Iris pigment epithelial cell (primary cell): ENCODE measurements at places on chromosomes 3 and 15.

- DNase-seq = peak; percentile 71
Observed at GRCh38 chr3:159236321-159236720, 434.5 kb downstream of the MFSD1 start.

- peak; percentile 66 for DNase-seq
Observed at GRCh38 chr15:59268168-59268851, 61.7 kb downstream of the LDHAL6B start.

- peak; percentile 20 for DNase-seq
Observed at GRCh38 chr3:188734395-188734794, 437.4 kb upstream of the TPRG1 start.

DNA sequence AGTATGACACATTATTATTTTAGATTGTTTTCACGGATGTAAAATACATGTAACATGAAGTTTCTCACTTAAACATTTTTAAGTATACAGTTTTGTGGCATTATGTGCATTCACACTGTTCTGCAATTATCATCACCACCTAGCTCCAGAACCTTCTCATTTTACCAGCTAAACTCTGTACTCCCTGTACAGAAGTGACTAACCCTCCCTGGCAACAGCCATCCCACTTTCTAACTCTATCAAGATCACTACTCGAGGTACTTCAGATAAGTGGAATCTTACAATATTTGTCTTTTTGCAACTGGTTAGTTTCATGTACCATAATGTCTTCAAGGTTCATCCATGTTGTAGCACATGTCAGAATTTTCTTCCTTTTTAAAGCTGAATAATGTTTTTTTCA is 116.3 kb upstream of the IGF1R start:
- no peak for DNase-seq

DNA sequence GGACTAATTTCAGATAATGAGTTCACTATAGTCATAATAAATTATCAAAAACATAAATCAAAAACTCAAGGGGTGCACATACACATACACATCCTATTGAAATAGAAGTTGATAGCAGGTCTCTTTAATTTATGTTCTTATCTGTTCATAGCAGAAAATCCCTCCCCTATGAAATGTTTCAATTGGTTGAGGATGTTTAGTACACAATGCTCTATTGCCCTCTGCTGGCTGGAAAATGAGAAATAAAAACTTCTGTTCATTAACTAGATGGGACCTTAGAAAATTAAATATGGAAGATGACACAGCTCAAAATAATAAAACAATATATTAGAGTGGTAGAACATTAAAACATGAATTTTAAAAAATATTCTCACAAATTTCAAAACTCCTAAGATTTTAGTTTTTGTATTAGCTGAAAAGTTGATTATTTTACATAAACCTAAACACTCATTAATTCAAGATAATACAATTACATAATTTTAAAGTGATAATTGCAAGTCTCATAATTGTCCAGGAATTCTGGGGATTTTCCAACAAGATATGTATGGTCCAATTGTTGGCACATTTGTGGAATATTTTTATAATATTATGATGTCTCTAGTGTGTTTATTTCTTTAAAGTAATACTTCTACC is 735.0 kb downstream of the ROBO1 start:
- peak; percentile 74 for DNase-seq
